Activated naive CD4-positive, alpha-beta T cell treated with anti-CD3 and anti-CD28 coated beads, Interleukin-2, amount 10 ng/mL, durations not matched to agents 5 hours and 36 hours (primary cell): ENCODE measurements at places on chromosomes 5 and 9. TPM values are rescaled to one million over a fixed set of nuclear protein-coding genes. Genes with fewer than 3 reads are reported as not detected.

The ACTBL2 gene
- not detected for total RNA-seq

The OMD gene
- not detected for total RNA-seq

The BARX1 gene
- total RNA-seq: 0.76 TPM

The HDAC3 gene
- 69.4 TPM for total RNA-seq

The UBE2B gene
- 99.0 TPM for total RNA-seq

The ACOT12 gene
- total RNA-seq: not detected

The SLC26A2 gene
- 9.2 TPM for total RNA-seq

The GPX3 gene
- total RNA-seq: not detected

The PCA3 gene
- not detected for total RNA-seq

The ALDH1A1 gene
- not detected for total RNA-seq

The ZBTB26 gene
- total RNA-seq: 8.1 TPM

The ARHGEF39 gene
- 13.8 TPM for total RNA-seq

The MLANA gene
- not detected for total RNA-seq

The GPR150 gene
- total RNA-seq: 1.6 TPM

The PCDHB9 gene
- not detected for total RNA-seq

The ABO gene
- total RNA-seq: 0.22 TPM

The PDE8B gene
- 0.86 TPM for total RNA-seq

The GGTA1 gene
- total RNA-seq: not detected

The SMIM33 gene
- 2.3 TPM for total RNA-seq
